ENCODE measurements at places on chromosomes 16 and 17.
A peak's percentile ranks its signal among the peaks of the same experiment; 100 is the strongest.

DNA sequence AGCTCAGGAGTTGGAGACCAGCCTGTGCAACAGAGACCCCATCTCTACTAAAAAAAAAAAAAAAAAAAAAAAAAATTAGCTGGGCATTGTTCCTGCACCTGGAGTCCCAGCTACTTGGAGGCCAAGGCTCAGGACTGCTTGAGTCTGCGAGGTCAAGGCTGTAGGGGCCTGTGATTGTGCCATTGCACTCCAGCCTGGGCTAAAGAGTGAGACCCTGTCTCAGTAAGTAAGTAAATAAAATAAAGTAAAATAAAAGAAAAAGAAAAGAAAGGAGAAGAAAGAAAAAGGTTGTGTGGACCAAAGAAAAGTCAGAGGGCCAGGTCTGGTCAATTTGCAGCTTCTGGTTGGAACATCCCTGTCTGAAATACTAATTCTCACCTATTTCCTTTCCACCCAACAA, 18.4 kb downstream of the MT1X start:
- DNase-seq = no peak

DNA sequence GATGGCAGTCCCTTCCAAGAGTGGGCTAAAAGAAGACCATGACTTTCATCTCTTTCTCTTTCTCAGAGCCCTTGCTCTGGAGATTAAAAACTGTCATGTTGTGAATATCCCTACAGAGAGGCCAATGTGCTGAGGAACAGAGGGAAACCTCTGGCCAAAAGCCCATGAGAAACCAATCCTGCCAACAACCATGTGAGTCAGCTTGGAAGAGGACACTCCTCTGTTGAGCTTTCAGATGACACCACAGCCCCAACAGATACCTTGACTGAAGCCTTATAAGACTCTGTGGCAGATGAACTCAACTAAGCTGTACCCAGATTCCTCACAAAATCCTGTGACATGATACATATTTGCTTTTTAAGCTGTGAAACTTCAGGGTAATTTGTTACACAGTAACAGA, 19.6 kb downstream of the CPPED1 start:
- no peak for DNase-seq

GRCh38 chr17:82527898-82528297, 8.4 kb downstream of the FOXK2 start:
- no peak for DNase-seq

DNA sequence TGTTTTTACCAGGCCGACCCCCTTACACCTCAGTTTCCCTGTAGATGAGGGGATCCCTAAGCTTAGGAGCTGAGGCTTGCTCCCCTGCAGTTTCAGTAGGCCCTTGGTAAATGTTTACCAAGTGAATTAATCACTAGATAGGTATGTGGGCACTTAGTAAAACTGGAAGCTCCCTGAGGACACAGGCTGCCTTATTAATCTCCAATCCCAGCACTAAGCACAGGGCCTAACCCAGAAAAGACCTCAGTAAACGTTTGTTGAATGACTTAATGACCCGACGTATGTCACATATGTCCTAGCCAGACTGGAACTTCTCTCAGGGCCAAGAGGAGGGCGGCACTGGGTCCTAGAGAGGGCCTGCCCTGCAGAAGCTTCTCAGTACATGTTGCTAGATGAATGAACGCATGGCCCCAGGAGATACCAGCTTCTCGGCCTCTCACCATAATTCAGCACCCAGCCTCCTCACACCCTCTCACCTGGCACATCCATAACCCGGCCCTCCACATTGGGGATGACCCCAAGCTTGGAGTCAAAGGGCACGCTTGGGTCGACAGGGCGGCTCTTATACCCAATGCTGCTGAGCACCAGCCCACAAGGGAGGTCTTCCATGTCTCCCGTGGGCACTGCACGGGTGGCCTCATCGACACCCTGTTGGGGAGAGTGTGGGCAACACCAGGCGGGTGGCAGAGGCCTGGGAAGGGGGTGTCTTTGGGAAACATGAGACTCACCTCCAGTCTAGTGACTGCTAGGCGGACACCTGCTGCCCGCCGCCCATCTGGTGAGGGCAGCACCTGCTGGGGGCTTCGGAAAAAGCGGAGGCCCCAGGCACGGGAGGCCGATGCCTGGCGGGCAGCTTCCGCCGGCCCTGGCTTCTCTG, 4.0 kb upstream of the GRIN2C start:
- DNase-seq = no peak

DNA sequence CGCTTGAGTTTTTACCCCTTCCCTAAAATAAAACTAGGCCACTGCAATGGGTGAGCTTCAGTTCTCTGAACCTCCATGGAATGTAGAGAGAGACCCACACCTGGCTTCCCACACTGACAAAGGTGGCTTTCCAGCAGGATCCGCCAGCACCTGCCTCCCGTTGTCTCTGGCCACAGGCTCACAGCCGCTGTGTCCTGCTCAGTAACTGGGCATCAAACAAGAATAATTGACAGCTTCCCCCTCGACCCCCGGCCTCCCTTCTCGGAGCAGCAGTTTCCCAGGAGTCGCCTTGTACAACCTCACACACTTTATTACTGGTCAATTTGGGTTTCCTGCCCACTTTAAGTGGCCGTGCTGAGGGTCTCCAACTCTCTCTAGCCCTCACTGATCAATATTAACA, 586.1 kb upstream of the PSMD7 start:
- no peak for DNase-seq

GRCh38 chr16:71746442-71747046, 22.0 kb upstream of the PHLPP2 start:
- no peak for DNase-seq

DNA sequence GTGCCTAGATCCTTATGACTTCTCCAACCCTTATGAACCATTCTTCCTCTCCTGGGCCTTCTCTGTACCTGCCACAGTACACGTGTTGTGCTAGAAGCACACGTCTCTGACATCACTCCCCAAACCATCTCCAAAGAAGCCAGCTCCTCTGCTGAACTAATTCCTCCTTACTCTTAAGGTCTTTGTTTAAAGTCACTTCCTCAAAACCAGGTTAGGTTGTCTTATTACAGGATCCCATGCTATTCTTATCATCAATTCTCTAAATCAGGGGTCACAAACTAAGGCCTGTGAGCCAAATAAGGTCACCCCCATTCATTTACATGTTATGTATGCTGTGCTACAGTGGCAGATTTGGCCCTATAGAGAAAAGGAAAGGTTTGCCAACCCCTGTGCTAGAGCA, 4.0 kb downstream of the SUPT6H start:
- DNase-seq = no peak

DNA sequence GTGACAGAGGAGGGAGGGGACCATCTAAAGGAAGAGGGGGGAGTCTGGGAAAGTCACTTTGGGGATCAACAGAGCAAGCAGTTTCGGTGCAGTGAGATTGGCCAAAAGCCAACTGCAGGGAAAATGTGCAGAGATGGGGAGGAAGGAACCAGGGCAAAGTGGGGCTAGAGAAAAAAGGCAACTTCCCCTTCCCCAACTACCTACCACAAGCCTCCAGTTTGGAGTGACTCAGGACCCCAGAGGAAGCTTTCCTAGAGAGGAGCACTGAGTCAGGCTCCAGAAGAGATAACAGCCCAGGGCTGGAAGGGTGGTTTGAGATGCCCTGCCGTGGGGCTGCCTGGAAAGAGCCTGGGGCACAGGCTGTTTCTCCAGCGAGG, 6.9 kb upstream of the CD300LD start:
- DNase-seq = no peak

DNA sequence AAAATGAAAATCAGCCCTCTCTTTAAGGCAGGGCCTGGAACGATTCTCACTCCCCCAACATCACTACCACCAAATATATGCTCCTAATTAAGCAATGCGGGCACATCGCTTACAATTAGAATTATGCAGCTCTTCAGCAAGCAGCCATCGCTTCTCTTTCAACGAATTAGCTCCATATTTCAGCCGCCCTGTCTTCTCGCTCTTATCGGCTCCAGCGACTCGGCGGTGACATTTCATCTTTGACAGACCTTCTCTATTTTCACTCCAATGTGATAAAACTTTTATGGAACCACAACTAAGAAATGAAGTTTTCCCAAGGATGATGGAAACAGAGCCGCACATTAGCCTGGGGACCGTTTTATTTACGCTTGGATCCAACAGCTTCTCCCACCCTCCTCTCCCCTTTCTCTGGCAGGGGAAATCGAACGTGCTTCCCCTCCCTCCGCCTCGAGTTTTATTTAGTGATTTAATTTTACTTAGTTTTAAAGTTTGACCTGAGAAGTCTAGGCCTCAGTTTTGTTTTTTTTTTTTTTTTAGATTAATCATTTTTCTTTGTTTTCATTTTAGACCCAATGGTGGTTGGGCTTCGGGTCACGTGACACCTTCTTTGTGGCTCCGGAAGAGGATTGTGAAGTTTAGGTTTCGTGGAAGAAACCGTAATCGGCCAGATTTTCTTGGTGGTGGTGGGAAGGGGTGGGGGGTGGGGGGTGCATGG, 3.1 kb upstream of the HOXB2 start:
- no peak for DNase-seq

- DNase-seq = peak; percentile 73
Measured at GRCh38 chr17:33949100-33949499, 306.0 kb upstream of the CCL2 start.

GRCh38 chr16:87066133-87067002, 250.8 kb downstream of the C16orf95 start:
- DNase-seq = no peak

DNA sequence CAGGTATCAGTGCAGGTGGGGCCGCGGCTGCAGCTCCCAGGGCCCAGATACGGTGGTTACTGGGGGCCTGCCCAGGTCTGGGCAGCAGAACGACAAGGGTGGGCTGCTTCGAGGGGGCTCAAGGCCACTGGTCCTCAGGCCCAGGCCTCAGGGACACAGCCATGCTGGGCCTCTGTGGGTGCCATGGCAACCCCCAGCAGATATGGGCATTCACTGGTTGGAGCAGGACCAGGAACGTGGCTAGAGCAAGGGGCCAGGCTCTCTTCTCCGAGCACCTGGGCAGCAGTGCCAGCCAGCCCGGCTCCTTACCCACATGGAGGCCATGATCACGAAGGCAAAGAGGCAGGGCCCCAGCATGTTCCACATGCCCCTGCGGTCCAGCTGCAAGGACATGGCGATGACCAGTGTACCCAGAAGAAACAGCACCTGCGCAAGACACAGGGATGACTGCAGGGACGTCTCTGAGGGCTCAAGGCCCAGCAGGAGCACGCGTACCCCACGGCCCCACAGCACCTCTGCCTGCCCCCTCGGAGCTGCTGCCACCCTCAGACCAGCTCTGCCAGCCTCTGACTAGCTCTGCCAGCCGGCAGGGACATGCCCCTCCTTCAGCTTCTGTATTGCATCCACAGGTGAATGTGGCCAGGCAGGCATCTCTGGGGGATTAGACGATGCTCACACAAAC, 2.1 kb upstream of the MRPL28 start:
- DNase-seq = peak; percentile 18

- no peak for DNase-seq
Measured at GRCh38 chr16:50932348-50932935, 190.6 kb downstream of the CYLD start.

- no peak for DNase-seq
Measured at GRCh38 chr16:77402672-77403071, 32.2 kb downstream of the ADAMTS18 start.

GRCh38 chr16:82236415-82236814, 66.4 kb upstream of the MPHOSPH6 start:
- DNase-seq = no peak

- no peak for DNase-seq
Measured at GRCh38 chr16:10383626-10384025, 2.2 kb upstream of the ATF7IP2 start.

GRCh38 chr16:11658896-11659708, 9.2 kb upstream of the SNN start:
- no peak for DNase-seq

GRCh38 chr17:27563532-27563931, 67.5 kb upstream of the LGALS9 start:
- DNase-seq = no peak

- DNase-seq = no peak
Measured at GRCh38 chr16:71201556-71201955, 29.0 kb downstream of the HYDIN start.

DNA sequence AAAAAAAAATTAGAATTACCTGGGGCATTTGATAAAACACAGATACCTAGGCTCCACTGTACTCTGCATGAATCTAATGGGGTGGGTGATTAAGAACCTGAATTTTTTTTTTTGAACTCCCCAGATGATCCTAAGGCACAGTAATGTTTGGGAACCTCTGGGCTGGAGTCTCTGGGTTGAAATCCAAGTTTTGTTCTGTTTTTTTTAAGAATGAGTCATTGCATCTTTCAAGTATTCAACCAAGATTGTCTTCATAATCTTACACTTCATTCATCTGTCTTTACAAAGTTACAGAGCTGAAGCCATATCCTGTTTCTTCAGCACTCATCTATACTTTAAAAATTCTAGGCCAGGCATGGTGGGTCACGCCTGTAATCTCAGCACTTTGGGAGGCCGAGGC, 52.6 kb downstream of the PIGL start:
- DNase-seq = no peak

DNA sequence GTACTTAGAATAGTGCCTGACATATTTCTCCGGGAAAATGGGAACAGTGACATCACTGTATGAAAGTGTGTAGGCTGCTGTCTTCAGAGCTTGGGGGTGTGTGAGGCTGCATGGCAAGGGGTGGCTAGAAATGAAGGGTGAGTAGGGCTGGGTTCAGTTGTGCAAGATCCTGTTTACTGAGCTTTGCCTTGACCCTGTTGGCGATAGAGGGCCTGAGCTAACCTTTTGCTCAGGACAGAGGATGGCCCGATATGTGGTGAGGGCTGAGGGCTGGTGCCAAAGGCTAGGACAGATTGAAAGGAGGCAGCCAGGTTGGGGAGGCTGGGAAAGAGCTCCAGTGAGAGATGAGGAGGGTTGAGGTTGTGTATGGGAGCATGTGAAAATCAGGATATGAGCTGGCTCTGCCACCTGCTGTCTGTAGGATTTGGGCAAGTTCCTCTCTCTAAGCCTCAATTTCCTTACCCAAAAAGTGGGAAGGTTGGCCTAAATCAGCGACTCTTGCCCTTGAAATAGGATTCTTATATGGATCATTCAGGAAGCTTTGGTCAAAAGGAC, 6.0 kb upstream of the CCL1 start:
- DNase-seq = no peak

DNA sequence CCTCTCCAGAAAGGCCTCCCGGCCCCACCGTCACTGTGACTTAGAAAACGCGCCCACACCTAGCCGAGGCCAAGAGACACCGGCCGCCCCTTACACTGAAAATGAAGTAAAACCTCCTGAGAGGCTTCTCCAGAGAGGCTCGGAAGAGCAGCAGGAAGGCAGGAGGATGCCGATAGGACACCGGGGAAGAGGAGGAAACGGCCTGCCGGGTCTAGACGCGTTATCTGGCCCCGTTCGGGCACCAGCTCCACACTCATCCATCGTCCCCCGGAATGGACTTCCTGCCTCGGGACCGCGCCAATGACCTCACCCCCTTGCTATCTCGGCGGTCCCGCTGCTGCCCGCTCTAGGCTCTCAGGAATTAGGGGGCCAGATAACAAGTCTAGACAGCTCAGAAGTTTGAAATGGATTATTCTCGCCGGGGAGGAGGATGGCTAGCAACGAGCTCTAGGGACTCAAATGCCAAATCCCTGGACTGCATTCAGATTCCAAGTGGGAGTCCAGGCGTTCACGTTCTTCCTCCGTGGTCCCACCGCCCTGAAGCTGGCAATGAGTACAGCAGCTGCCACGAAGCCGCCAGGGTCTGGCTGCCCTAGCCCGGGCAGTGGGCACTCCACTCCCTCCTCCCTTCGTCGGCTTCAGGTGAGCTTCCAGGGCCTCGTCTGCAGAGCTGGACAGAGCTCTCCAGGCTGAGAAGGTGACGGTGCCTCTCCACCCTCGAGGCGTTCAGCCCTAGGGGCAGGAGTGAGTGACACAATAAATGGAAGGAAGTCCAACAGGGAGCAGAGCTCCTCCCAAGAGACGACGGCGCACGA, 350.9 kb downstream of the FOXL1 start:
- no peak for DNase-seq

- DNase-seq = no peak
Measured at GRCh38 chr17:34725725-34726124, 146.3 kb downstream of the TMEM132E start.
